ENCODE measurements at places on chromosomes 3 and 15.

DNA sequence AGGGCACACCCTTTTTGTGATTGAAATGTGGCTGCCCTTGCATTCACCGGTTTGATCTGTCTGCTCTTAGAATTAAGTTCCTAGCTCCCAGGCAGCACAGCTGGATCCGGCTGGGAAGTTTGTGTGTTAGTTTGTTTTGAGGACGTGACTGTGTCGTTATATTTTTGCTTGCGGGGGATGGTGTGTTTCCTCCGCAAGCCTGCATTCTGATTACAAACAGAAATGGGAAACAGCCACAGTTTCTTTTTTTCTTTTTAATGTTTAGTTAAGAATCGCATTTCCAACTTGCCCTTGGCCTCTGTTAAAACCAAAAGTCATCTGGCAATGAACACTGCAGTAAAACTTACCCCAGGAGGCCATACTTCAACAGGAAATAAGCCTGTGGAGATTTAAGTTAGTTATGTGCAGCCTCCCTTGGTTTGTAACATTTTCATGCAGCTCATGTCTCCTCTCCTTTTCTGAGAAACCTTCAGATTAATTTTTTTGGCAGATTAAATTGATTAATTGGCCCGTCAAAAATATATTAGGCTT lies 888 bp downstream of the TMOD3 start:
- DNase-seq: no peak

GRCh38 chr3:185758912-185759311 lies 65.9 kb downstream of the IGF2BP2 start:
- DNase-seq: no peak

GRCh38 chr3:53056442-53056841 lies 10.6 kb upstream of the SFMBT1 start:
- DNase-seq: no peak

- no peak for DNase-seq
Measured at GRCh38 chr3:43212914-43213611, 73.3 kb upstream of the SNRK start.

DNA sequence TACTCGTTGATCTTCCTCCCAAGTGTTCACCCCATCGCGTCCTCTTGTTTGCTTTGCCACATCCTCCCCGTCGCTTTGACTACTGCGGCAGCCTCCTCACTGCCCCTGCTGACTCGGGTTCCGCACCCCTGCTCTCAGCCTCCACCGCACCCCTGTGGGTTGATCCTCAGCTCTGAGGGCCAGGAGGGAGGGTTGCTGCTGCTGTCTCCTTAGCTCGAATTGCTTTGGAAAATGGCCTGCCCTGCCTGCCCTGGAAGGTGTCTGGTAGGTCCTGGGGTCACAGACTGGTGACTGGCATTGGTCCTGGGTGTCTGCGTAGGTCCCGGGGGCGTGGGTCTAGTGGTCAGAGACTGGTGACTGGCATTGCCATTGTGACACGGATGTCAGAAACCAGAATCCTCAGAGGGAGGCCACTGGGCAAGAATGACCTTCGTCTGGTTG lies 9.4 kb downstream of the MUC4 start:
- no peak for DNase-seq

- DNase-seq: no peak
Measured at GRCh38 chr15:25241241-25241801, 197.5 kb downstream of the UBE3A start.

GRCh38 chr3:20608054-20608738 lies 422.2 kb upstream of the SGO1 start:
- no peak for DNase-seq

- DNase-seq: peak; percentile 18
Measured at GRCh38 chr3:59809710-59810444, 760.1 kb upstream of the CFAP20DC start.

- DNase-seq: no peak
Measured at GRCh38 chr3:152438181-152438580, 169.5 kb downstream of the MBNL1 start.

- no peak for DNase-seq
Measured at GRCh38 chr15:30885814-30886213, 17.9 kb upstream of the FAN1 start.

GRCh38 chr3:58175187-58175436 lies 35.7 kb downstream of the DNASE1L3 start:
- no peak for DNase-seq

DNA sequence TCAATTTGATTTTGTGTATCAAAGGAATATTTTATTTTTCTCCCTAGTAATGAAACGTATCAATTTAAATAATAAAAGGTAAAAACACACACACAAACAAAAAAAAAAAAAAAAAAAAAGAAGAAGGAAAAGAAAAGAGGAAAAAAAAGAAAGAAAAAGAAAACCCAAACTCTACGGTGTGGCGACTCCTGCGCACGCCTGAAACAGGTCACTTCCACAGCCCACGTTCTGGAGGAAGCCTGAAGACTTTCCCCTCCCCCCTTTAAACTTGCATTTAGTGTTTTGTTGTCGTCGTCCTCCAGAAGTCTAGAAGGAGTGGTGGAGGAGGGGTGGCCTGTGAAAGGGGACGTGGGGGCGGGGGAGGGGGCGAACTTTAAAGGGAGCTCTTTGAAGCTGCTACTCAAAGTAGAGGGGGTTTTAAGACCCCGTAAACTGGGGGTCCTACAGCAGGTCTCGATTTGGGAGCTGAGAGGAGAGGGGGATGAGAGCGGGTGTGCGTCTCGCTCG lies 2.3 kb upstream of the TLE3 start:
- DNase-seq: peak; percentile 18
